ENCODE measurements at places on chromosomes 16 and 17.

GRCh38 chr17:76383546-76384221, 725 bp upstream of the SPHK1 start:
- DNase-seq = no peak

DNA sequence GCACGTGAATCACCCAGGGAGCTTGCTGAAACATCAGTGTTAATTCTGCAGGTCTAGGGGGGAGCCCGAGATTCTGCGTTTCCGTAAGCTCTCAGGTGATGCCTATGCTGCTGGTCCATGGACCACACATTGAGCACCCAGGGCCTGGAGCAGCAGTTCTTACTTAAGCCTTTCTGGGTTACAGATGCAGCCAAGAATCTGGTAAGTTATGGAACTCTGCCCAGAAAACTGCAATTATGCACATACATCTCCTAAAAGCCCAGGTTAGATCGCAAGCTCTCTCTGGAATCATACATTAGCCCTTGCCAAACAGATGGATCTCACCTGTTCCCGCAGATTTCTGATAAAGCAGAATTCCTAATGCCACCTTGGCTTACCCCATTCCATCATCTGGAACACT, 265.9 kb upstream of the SALL1 start:
- DNase-seq = no peak

GRCh38 chr17:38905375-38905774, 20.0 kb upstream of the LASP1NB start:
- DNase-seq = no peak

DNA sequence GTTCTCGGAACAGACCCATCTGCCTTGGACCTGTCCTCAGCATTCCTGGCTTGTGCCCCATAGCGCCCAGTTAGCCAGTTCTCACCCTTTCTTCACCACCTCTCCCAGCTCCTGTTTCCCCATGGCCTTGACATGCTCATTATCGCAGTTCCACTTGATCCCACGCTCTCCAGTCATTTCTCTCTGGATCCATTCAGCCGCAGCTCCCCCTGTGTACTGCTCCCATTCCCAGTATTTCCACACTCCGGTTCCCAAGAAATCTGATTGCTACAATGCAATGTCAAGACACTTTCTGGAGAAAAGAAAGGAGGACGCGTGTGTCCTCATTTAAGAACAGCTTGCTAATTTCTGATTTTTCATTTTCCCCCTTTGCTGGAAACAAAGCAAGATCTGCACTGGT, 55.4 kb downstream of the TMEM186 start:
- no peak for DNase-seq

- no peak for DNase-seq
Observed at GRCh38 chr17:40338058-40338457, 26.5 kb downstream of the GJD3 start.

- DNase-seq = no peak
Observed at GRCh38 chr17:82380860-82381702, 9.5 kb downstream of the UTS2R start.

- no peak for DNase-seq
Observed at GRCh38 chr17:80023481-80024205, 12.0 kb downstream of the TBC1D16 start.

DNA sequence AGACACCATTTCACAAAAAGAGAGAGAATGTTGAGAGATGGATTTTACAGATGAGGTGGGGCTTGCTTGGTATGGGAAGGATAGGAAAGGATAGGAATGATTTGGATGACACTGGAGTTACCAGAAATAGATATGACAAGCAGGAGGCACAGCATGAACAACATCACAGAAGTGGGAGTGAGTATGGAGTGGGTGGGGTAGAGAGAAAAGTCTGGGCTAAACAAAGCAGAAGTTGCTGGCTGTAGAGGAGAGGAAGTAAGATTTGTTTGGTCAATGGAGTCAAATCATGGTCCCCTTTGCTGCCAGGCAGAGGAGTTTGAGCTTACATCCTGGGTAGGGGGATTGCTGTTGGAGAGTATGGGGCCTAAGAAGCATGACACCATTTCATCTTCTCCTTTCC, 101.7 kb downstream of the VAT1L start:
- DNase-seq = no peak

DNA sequence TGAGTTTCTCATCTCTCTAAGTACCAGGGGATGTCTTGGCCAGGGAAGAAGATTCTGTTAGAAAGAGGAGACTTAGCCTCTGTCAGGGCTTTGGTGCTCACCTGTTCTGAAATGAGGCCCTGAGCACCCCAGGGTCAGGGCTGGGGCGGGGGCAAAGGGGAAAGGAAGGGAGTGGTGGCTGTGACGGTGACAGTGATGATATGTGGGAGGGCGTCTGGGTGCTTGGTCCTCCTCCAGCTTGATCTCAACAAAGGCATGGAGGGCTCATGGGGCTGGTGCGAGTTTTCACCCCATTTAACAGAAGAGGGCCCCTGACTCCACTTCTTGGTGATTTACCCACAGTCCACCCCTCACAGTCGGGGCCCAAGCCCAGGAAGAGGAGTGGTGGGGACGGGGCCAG, 15.1 kb downstream of the SOX8 start:
- DNase-seq = no peak

DNA sequence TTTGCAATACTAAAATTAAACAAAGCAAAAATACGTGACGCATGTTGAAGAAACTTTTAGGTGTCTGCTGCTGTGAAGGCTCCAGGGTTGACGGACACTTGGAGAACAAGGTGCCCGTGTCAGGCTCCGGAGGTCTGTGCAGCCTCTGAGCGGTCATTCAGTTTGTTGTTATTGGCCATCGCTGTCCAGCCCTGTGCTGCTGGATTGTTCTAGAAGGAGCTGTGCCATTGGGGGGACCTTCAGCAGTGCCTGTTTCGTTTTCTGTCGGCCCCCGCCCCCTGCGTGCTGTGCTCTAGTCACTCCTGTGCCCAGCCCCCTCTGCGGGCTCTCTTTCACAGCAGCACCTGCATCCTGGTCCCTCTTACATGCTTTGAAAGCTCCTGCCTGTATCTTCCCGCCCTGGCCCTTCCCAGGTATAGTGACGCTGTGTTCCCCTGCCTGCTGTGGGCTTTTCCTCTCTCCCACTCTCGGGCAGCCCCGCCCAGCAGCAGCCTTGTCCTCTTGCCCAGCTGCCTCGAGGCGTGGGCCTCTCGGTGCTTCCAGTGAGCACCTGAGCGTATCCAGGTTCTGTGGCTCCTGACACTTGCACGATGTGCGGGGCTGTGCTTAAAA, 50.7 kb downstream of the RNF213 start:
- no peak for DNase-seq

DNA sequence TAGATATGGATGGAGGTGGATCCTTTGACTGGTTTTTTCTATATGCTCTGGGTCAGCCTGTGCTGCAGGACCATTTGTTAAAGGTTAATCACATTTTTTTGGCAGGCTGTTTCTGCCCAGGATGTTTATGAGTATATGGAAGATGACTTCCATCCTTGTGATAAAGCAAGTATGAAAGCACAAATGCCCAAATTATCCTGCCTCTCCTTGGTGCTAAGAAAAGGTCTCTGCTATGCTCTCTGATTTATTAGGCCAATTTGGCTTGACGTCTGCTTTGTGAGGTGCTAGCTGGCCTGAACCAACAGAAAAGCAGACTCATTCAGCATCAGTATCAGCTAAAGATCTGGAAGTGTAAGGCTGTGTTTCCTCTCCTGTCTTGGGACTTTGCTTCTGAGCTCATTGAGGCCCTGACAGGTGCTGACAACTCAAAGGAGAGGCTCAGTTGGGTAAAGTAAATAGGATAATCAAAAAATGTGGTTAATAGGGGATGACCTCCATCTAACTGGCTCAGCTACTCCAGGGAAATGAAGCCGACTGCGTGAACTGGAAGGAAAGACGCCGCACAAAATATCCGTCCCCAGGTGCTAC, 15.2 kb downstream of the ANKRD40 start:
- DNase-seq = no peak

- DNase-seq = no peak
Observed at GRCh38 chr17:43667506-43667905, 5.8 kb upstream of the MEOX1 start.

DNA sequence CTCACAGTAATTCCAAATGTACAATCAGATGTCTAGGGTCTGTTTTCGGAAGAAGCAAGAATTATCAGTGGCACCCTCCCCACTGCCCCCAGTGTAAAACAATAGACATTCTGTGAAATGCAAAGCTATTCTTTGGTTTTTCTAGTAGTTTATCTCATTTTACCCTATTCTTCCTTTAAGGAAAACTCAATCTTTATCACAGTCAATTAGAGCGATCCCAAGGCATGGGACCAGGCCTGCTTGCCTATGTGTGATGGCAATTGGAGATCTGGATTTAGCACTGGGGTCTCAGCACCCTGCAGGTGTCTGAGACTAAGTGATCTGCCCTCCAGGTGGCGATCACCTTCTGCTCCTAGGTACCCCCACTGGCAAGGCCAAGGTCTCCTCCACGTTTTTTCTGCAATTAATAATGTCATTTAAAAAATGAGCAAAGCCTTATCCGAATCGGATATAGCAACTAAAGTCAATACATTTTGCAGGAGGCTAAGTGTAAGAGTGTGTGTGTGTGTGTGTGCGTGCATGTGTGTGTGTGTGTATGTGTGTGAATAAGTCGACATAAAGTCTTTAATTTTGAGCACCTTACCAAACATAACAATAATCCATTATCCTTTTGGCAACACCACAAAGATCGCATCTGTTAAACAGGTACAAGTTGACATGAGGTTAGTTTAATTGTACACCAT, 59.7 kb downstream of the HLF start:
- no peak for DNase-seq

DNA sequence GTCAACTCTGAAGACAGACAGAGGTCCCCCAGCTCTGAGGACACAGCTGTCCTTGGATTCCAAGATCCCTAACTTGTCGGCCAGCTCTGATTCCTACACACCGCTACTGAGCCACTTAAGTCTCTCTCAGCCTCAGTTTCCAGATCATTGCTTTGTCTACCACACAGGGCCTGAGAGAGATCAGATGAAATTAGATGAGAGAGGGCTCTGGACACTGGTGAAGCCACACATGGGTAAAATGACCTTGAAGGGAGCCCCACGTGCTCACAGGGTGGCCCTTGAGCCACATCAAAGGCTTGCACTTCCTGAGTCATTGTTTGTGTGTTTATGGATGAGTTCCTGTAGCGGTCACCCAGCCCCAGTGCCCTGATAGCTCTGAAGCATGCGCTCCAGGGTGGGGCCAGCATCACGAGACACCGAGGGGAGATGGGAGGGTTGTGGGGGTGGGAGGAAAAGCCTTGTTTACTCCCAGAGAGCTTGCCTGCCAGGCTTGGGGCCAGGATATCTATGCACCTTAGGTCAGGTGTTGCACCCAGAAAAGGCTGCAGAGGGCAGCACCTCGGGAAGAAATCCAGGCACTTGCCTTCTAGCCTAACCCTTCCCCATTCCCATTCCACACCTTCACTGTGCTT, 32.7 kb upstream of the SLC6A2 start:
- no peak for DNase-seq

DNA sequence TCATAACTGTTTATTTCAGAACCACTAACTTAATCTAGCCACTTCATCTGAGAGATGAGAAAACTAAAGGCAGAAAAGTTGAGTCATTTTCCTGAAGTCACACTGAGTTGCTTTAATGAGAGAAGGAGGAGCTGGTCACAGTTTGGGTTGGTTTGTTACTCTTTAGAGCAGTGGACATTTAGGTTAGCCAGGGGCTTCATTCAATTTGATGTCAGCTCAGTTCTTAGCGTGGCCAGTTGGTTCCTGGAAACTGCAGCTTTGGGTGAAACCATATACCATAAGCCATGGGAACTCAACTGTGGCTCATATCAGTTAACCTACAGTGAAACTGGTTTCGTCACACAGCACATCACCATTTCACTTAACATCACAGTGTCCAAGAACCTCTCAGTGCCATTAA, 59.2 kb upstream of the ADORA2B start:
- DNase-seq = no peak

- peak; percentile 69 for DNase-seq
Observed at GRCh38 chr17:27353461-27354050, 59.6 kb downstream of the WSB1 start.

DNA sequence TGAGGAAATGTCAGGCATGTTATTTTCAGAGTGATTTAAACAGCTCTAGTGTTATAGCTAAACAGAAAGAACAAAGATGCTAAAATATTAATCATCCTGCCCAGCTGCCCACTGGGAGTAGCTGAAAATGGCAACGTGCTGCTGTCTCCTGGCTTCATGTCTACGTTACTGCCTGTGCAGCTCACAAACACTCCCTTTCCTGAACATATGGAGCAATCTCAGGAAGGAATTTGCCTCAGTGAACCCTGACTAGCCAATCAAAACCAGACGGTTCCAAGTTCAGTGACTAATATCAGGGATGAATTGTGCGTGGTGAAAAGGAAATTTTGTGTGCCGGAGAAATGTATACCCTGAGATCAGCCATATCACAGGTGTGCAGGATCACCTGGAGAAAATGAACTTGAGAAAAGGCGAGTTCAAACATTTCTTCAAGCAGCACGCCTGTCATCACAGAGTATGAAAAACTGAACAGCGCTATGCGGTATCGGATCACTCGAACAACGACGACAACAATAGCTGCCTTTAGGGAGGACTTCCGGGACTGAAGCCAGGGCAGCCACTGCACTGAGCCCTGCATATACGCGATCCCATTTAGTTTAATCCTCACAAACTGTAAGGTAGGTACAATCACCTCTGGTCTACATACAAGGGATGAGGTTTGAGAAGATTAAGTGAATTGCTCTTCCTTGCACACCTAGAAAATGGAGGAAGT, 110.3 kb downstream of the STX8 start:
- no peak for DNase-seq

GRCh38 chr17:74016461-74016860, 187.0 kb upstream of the RPL38 start:
- DNase-seq = no peak

DNA sequence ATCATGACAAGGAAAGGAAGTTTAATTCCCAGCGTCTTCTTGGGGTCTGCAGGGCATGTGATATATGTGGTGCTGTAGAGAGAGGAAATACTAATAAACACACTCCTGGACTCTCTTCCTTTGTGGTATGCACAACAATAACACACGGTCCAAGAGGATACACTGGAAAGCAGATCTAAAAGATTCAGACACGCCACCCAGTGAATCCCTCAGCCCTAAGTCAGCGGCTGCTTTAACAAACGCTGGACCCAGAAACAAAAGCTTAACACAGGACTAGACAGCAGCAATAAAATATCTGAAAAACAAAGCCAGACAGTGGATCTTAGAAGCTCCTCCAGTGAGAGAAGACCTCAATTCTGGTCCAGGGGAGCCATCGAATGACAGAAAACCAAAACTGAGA, 13.1 kb downstream of the CFAP20 start:
- no peak for DNase-seq

- DNase-seq = no peak
Observed at GRCh38 chr16:4869147-4869805, 22.0 kb downstream of the UBN1 start.

- no peak for DNase-seq
Observed at GRCh38 chr17:40525294-40525693, 23.9 kb upstream of the TNS4 start.
